HFFc6 (cell line): ENCODE measurements at places on chromosomes 7 and 10. TPM values are rescaled to one million over a fixed set of nuclear protein-coding genes. Genes with fewer than 3 reads are reported as not detected.
A peak's percentile ranks its signal among the peaks of the same experiment; 100 is the strongest.

Gene PLEKHS1
- total RNA-seq = not detected in 3 replicates

- no peak for DNase-seq
Measured at GRCh38 chr10:22701132-22701826, 13.1 kb downstream of the PIP4K2A start.

Gene GIMAP4
- total RNA-seq = not detected in 3 replicates

DNA sequence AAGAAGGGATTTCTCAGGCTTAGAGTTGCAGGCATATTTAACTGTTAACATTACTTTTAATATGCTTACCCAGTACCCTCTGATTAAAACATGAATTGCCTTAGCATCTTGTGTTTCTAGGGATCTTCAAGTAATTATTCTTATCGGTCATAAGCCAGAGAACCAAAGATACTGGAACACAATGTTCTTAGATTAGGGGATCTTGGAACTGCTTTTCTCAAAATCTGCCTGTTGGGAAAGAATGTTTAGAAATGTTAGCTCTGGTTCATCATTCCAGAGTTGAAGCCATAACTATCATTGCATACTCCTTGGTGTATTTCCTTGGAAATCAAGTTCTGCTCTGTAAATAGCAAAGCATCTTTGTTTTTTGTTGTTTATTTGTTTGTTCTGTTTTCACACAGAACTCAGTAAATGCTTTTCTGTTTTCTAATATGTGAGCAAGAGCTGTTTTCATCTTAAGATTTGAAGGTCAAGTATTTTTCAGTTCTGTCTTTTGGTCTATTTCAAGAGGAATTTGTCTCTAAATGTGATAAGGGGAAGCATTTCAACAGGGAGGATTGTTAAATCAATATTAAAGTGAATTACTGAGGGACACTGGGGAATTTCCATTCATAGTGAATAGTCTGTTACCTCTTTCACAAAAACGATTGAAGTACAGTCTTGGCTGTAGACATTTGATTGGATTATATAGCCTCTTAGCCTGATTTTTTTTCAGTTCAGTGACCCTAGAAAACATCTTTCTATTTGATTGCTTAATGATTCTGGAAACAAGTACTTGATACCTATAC, 103.2 kb upstream of the CYP26C1 start:
- DNase-seq = no peak

GRCh38 chr7:100539436-100540006, 518 bp downstream of the AGFG2 start:
- DNase-seq = no peak

DNA sequence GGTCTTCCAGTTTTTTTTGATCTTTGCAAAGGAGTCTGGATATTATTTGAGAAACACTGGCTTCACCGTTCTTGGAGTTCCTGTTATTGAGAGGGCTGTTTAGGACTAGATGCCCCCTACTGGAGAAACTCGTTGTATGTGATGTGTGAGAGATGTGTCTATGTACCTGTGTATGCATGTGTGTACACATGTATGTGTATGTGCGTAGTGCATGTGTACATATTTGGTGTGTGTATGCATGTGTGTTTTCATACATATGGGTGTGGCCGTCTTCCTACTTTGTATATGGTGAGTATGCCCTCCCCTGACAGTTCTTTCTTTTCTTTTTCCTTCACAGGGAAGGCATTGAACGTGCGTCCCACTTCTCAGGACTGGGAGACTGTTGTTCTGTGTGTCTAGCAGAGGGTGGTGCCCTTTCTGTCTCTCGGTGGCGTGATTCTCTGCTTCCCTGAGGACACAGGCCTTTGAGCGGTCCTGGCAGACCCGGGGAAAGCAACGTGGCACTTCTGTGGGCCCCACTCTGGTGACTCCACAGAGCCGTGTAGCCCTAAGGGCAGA, 3.0 kb upstream of the CALHM3 start:
- peak; percentile 72 for DNase-seq

DNA sequence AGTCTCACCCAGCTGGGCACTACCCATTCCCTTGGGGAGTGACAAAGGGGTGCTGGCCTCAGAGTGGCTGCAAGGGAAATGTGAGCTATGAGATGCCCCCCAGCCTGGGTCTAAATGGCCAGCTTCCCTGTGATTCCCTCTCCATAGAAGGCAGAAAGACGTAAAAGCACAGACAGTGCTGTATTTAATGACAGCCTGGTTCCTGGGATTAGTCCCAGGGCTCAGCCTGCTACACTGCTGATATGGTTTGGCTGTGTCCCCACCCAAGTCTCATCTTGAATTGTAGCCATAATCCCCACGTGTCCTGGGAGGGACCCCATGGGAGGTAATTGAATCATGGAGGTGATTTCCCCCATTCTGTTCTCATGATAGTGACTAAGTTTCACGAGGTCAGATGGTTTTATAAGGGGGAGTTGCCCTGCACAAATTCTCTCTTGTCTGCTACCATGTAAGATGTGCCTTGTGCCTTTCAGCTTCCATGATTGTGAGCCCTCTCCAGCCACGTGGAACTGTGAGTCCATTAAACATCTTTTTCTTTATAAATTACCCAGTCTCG, 23.9 kb upstream of the CALN1 start:
- DNase-seq = no peak

Gene ARPC1B
- total RNA-seq = 233 to 270 TPM (median 258 TPM) in 3 replicates

Gene ELOVL3
- total RNA-seq = not detected in 2 replicates

DNA sequence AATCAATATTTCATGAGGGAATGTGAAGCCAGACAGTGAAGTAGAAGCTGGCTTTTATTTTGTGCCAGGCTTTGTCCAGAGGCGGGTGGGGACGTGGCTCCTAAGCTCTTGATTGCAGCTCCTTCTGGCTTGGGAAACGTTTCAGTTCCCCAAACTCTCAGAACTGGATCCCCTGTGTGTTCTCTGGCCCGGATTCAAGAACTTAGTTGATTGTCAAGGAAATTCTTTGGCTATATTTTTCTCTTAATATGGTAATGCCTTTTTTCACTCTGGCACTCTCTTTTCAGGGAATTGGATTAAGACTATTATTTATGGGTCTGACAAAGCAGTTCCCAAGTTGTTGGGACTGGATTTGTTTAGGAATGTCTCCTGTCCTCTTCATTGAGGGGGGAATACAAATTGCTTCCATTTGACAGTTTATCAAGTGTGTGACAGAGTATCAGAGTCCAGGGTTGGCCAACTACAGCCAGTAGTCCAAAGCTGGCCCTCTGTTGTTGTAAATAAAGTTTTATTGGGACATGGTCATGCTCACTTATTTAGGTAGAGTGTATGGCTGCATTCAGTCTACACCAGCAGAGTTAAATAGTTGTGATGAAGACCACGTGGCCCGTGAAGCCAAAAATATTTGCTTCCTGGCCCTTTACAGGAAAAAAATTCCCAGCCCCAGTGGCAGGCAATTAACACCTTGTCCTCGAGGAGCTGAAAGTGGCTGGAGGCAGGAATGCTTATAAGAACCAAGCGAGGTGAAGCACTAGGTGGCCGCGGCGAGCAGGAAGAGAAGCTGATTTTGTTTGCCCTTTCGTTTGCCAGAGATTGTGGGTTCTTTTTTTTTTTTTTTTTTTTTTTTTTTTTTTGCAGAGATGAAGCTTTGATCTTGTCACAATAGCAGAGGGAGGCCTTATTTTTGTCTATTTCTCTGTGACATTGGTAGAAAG, 34.3 kb downstream of the HTRA1 start:
- DNase-seq = no peak

- DNase-seq = no peak
Measured at GRCh38 chr7:30502470-30503251, 2.0 kb downstream of the GGCT start.

Gene IKZF1
- total RNA-seq = not detected in 3 replicates

- DNase-seq = peak; percentile 50
Measured at GRCh38 chr10:132684164-132684891, 101.6 kb downstream of the NKX6-2 start.

- no peak for DNase-seq
Measured at GRCh38 chr7:39702133-39702532, 78.8 kb downstream of the RALA start.

Gene CYP2C19
- not detected in 3 replicates for total RNA-seq

Gene SLC26A3
- total RNA-seq = not detected in 3 replicates

- DNase-seq = no peak
Measured at GRCh38 chr7:24881623-24882022, 98.4 kb downstream of the OSBPL3 start.

- DNase-seq = no peak
Measured at GRCh38 chr10:70927189-70927943, 39.0 kb upstream of the PCBD1 start.

Gene HOGA1
- total RNA-seq = 0.20 to 0.48 TPM (median 0.27 TPM) in 3 replicates

Gene SLC13A4
- 0.88 TPM in 1 of 2 replicates, not detected in the other for total RNA-seq

DNA sequence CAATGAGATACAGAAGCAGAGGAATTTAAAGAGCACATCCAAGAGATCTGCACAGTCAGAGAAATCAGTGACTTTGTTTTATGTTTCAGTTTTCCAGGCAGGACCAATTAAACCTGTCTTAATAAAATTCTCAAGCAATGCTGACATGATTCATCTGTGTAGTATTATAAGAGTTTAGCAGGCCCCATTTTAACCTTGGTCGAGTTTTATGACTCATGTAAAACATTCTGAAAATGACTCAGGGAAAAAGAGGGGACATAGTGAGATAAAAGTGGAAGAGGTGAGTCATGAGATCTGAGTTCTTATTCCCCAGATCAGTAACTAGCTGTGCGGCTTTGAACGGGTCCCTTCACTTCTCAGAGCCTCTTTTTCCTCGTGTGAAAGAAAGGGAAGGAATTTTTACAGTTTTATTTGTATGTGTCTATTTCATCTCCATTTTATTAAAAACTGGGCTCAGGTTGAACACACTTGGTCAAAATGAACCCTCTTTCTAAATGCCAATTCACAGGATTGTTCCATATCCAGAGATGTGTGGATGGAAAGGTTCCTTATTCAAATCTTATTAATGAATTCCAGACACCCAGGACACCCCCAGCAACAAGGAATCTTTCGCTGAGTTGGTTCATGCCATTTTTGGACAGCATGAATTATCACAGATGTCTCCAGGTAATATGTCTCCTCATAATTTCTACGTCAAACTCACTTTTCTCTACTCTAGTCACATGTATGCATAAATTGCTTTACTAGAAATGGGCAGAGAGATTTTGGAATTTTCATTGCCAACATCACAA, 143.2 kb downstream of the JAZF1 start:
- peak; percentile 99 for DNase-seq

DNA sequence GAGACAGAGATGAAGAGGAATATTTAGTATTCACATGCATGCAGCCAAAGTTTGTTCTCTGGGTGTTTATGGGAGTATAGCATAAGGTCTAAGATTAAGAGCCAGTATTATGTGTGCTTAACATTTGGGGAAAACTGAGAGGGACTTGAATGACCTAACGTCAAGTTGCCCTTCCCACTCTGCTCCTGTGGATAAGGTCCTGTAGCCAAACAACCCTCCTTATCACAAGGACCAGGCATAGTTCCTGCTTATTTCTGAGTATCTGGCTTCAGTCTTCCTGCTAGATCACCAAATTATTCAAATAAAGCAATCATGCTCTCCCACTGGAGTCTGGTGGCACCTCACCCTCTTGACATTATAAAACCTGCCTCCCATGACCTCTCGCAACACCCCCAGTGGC, 137.9 kb upstream of the SEMA3E start:
- DNase-seq = no peak

Gene SDK1
- total RNA-seq = not detected in 3 replicates

- no peak for DNase-seq
Measured at GRCh38 chr10:60973086-60973485, 29.1 kb upstream of the RHOBTB1 start.

Gene LRRC18
- not detected in 3 replicates for total RNA-seq

DNA sequence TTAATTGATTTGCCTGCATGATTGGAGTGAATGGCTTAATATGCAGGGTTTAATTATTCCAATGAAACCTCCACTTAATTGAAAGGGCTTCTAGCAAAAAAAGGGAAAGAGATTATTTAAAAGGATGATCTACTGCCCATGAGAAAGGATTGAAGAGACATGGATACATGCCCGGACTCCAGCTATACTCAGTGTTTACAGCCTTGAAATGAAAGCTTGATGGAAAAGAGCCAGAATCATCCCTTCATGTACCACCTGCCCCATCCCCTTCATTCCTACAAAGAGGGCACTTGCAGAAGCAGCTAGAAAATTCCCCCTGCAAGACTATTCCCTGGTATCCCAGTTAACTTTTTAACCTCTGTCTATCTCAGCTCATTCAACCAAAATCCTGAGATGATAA, 78.4 kb downstream of the CARD11 start:
- DNase-seq = no peak

DNA sequence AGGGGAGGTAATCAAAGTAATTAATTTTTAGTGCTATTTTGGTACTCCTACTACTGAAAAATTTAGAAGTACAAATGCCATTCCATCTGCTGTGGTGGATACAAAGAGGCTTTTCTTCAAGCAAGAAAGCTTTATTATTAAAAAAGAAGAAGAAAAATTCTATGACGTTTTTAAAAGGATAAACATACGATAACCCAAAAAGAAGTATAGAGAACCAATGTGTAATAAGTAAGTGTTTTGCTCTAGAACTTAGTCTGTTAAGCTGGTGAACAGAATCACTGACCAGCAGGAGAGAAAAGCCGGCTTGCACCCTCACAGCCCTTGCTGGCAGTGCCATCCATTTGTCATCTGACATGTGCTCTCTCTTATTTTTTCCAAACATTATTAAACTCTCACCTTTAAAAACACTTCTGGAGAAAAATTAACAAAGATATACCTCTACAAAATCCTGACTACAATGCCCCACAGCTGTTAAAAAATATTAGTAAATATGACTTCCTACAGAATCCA, 81.5 kb downstream of the SRPK2 start:
- no peak for DNase-seq

Gene ACSL5
- 0.51 to 5.5 TPM (median 0.88 TPM) in 3 replicates for total RNA-seq

GRCh38 chr7:84249656-84250055, 55.1 kb upstream of the SEMA3A start:
- no peak for DNase-seq

DNA sequence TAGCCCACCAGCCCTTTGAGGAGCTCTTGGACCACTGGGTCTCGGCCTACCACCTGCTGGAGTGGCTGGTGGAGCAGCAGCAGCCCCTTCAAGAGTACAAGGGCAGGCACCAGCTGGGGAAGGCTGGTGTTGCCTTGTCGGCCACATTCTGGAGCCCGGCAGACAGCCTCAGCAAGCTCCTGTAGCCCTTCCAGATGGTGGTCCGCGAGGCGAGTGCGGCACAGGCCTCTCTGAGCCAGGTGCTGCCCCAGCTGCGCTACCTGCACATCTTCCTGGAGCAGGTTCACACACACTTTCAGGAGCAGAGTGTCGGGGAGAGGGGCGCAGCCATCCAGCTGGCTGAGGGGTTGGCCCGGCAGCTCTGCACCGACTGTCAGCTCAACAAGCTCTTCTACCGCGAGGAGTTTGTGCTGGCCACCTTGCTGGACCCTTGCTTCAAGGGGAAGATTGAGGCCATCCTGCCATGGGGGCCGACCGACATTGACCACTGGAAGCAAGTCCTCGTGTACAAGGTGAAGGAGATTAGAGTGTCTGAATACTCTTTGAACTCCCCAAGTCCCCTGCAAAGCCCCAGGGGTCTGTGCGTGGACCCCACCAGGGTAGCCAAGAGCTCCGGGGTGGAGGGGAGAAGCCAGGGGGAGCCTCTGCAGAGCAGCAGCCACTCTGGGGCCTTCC, 7.0 kb upstream of the ACTR3C start:
- DNase-seq = no peak

Gene CACUL1
- total RNA-seq = 27.4 to 32.0 TPM (median 28.2 TPM) in 3 replicates
